CD4-positive, CD25-positive, alpha-beta regulatory T cell (primary cell): ENCODE measurements at places on chromosomes 3 and 15. TPM values are rescaled to one million over a fixed set of nuclear protein-coding genes. Genes with fewer than 3 reads are reported as not detected.

Gene ST3GAL6
- polyA plus RNA-seq: not detected

Gene XCR1
- polyA plus RNA-seq: not detected

Gene MITF
- not detected for polyA plus RNA-seq

DNA sequence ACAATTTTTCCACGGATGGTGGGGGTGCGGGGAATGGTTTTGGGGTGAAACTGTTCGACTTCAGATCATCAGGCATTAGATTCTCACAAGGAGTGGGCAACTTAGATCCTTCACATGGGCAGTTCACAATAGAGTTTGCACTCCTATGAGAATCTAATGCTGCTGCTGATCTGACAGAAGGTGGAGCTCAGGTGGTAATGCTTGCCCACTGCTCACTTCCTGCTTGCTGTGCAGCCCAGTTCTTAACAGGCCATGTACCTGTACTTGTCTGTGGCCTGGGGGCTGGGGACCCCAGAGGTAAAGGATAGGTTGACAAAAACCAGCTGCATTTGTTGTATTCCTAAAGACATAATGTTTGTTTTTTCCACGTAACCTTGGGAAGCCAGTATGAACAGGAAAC is 16.0 kb downstream of the DZIP3 start:
- DNase-seq: no peak

DNA sequence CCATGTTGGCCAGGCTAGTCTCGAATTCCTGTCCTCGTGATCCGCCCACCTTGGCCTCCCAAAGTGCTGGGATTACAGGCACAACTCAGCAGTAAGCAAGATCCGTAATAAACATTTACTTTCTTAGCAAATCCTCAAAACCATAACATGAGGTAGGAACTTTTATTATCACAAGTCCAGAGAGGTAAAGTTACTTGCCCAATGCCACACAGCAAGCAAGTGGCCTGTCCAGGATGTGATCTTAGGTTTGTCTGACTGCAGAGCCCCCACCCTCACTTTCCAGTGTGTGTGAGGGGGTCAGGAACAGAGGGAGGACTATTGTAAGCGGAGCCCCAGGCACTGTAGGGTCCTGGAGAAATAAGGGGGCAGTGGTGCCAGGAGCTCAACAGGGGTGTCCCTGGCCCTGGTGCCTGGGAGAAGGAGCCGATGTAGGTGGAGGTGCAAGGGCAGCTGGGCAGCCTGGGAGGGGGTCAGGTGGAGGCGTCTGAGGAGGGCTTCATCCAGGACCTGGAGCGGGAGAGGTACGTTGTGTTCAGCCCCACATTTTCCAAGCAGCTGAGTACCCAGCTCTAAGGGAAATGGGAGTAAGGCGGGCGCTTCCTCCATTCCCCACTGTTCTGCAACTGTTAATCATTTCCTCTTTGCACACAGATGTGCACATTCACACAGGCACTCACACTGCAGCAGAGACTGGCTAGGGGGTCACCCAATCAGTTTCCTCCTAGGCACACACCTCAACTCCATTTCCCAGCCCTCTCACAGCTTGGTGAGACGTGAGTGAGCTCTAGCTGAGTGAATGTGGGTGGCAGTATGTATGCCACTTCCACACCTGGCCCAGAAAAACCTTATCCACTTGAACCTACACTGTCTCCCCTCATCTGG is 5.9 kb downstream of the RPUSD3 start:
- no peak for DNase-seq

GRCh38 chr3:103169289-103169688 is 734.5 kb downstream of the ZPLD1 start:
- DNase-seq: no peak
